ENCODE measurements at places on chromosomes 3 and 15.
A peak's percentile ranks its signal among the peaks of the same experiment; 100 is the strongest.

DNA sequence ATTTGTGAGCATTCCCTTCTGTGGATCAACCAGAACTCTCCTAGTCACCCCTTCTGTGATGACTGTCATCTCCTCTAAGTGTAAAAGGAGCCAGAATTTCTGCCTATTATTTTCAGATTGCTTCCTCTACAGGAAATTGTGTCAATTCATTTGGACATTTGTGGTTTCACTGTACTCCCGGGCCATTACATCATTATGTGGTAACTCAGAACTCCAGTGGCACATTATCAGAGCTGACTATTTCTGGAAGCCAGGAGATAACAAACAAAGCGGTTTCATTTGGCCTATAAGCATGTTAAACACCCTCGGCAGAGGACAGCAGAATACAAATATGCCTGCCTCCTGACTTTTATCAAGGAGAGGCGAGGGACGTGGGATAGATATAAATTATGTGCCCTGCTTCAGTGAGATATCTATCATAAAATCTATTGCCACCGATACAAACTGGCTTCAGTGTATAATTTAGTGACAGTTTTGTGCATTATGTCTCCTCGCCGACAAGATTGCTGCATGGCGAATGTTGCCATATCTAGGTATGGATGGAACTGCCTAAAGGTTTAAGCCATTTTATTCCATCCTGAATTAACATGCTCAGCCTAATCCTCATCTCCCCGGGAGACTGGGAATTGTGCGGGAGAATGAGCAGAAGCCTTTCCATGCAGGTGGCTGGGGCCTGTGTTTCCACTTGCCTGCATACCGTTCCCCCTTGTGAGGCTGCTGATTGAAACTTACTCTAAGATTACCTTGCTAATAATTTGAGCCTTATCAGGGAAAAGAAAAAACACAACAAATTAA, 193.4 kb upstream of the SEMA6D start:
- DNase-seq = no peak

- DNase-seq = no peak
Measured at GRCh38 chr3:186923241-186923640, 7.1 kb upstream of the ST6GAL1 start.

DNA sequence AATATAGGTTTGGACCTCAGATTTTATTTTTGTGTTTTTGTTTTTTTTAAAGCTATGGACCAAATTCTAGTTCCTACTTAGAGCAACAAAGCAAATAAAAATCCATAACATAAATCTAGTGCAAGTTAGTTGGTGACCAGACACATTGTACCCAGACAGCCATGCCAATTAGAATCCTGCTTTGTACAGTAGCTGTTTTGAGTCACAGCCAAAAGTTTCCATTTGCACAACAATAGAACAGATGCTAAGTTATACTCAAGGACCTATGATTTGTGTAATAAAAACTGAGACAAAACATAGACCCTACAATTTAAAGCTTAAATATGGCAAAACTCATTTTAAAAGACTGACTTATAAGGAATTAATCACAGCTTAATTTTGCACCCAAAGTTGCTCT, 513.1 kb upstream of the CBLB start:
- DNase-seq = no peak

DNA sequence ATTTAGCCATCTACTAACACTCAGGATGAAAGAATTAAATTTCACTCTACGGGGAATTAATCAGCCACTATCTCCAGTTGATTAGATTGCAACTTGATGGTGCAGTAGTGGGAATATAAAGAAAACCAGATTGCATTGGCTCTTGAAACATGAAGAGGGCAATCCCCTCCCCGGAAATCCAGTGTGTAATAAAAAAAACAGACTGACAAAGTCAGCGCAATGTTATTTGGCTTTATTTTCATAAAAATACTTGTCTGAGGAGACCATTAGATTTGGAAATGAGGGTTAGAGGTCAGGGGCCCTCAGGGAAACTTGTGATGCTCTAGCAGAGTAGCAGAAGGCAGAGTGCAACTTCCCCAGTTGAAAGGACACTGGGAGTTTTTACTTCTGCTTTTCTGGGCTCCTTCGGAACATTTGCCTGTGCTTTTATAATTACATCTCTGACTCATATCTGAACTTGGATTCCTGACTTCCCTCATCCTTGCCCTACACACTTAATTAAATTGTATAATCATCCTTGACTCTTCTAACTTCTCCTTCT, 326.8 kb downstream of the TUSC7 start:
- no peak for DNase-seq

GRCh38 chr3:128112357-128112968, 11.1 kb downstream of the RUVBL1 start:
- no peak for DNase-seq

- DNase-seq = no peak
Measured at GRCh38 chr3:116667791-116668190, 41.8 kb upstream of the TUSC7 start.

GRCh38 chr15:28881600-28881999, 4.2 kb upstream of the APBA2 start:
- no peak for DNase-seq

DNA sequence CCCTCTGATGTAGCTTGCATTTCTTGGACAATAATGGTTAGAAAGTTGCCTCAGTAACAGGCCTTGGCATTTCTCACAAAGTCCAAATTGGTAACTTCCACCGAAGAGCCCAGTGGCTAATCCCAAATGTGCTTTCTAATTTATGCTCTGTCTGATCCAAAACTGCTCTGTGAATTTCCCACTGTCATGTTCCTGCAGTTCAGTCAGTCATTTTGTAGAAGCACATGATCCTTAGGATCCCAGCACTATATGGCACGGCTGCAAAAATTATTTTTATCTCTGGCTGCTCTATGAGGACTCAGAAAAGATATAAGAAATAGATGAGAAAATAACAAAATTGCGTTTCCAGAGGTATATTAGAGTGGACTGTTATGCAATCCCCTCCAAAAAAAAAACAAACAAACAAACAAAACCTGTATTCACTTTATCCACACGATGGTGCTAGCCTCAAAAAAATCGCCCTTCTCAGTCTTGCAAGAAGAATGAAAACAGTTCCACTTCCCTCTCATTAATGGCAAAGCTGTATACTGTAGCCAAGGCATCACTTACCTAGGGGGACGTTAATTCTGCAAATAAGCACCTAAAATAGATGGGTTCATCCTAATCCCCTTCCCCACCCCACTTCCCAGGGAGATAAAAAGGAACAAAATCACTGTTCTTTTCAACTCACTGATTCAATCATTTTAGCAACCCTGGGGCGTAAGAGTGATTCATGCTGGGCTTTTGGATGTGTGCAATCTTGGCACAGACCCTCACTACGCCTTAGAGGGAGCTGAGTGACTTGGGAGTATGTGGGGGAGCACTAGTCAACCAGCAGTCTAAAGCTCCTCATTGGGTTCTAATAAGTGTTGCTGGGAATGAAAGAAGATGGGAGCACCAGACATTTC, 61.3 kb downstream of the TMCO5A start:
- no peak for DNase-seq

DNA sequence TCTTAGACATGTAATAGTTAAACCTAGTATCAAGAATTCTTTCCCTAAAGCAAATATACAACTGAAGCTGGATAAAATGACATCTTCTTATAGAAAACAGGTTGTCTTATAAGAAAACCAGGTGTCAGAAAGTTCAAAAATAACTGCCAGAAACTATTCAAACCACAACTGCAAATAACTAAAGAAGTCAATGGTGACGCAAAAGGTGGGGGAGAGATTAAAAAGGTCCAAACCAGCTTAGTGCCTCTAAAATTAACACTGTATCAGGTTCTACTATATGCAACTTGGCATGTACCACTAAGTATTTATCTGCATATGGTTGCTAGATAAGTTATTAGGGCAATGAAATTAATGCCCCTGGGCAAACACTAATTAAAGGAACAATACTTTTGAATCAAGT, 136.8 kb downstream of the TBL1XR1 start:
- DNase-seq = no peak

DNA sequence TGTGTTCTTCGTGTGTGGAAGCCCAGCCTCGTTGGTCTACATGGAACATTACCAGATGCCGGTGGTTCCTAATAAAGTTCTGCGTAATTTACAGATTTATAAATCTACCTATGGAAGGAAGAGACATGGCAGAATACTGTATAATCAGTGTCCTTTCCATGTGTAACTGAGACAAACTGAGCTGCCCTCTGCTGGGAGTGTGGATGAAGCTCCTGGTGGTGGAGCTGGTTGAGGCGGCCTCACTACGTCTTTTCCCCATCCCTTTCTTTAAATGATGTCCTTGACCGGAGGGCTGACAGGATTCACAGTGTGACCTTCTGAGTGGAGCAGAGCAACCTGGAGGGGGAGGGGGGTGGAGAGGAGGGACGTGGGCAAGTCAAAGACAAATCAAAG, 267.0 kb upstream of the CHRM5 start:
- DNase-seq = no peak

- DNase-seq = peak; percentile 60
Measured at GRCh38 chr15:77634266-77634962, 1.7 kb upstream of the LINGO1 start.

- DNase-seq = no peak
Measured at GRCh38 chr15:45199136-45199810, 11.5 kb upstream of the SHF start.

DNA sequence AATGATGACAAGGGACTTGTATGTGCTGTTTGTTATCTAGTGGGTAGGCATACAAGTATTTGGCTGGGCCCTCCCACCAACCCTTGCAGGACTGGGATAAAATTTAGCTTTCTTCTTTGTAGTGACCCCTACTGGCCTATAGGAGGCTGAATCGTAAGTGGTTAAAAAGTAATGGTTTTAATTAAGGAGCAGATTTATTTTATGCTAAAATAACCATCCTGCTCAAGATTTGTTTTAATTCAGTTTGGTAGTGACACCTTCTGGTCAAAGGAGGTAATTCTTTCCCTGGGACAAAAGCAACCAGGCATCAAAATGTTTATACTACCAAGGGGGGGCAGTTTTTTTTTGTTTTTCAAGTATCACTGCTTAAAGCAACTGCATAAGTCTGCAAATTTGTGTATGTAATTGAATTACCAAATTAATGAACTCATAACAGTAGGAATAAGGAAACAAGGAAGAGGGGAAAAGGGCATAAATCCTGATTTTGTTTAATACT, 70.7 kb downstream of the TOP2B start:
- no peak for DNase-seq

DNA sequence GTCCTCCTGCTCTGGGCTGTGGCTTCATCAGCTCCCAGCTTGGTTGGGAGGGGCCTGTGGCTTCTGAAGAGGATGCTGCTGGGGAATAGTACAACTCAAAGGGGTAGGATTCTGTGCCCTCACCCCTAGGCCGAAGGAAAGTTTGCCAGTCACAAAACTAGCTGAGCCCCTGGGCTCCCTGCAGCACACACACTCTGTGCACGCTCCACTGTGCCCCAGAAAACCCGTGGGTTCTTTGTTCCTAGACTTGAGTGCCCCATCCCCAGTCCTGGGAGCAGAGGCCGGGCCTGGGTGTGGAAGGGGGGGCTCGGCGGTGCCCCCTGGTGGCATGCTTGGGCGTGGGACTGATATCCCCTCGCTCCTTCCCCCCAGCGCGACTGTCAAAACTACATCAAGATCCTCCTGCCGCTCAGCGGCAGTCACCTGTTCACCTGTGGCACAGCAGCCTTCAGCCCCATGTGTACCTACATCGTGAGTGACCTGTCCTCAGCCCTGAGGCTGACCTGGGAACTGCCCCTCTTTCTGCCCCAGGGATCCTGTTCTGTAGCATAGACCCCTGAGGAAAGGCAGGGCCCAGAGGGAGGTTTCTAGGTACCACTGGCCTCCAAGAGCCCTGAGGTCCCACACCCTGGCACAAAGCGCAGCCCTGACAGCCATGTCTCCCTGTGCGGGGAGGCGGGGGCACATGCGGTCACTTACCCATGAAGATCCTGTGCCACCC, 14.2 kb downstream of the CIB1 start:
- DNase-seq = no peak

- DNase-seq = no peak
Measured at GRCh38 chr3:126101521-126101982, 17.6 kb upstream of the SLC41A3 start.

DNA sequence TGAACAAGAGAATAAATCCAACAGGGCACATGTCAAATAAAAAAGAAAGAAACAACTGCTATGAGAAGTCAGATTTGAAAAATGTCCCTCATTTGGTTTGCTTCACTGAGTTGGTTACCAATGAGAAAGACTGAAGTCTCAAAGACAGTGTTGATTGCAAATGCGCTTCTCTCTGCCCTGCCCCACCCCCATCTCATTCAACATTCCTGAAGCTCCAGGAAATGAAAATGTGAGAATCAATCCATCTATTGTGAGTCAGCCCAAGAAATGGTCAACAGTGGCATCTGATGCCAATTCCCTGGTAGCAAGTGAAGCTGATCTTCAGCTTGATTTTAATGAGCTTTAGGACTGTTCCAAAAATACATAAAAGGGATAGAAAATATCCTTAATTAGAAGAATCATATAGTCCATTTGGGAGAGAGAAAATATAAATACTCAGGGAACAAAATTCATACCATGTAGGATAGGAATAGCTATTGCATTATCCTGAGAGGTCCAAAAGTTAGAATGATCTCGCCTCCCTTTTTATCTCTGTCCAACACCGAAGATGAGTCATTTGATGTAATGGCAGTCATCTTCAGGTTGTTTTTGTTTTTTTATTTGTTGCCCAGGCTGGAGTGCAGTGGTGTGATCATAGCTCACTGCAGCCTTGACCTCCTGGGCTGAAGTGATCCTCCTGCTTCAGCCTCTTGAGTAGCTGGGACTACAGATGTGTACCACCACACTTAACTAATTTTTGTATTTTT, 200.3 kb upstream of the UMPS start:
- DNase-seq = no peak

DNA sequence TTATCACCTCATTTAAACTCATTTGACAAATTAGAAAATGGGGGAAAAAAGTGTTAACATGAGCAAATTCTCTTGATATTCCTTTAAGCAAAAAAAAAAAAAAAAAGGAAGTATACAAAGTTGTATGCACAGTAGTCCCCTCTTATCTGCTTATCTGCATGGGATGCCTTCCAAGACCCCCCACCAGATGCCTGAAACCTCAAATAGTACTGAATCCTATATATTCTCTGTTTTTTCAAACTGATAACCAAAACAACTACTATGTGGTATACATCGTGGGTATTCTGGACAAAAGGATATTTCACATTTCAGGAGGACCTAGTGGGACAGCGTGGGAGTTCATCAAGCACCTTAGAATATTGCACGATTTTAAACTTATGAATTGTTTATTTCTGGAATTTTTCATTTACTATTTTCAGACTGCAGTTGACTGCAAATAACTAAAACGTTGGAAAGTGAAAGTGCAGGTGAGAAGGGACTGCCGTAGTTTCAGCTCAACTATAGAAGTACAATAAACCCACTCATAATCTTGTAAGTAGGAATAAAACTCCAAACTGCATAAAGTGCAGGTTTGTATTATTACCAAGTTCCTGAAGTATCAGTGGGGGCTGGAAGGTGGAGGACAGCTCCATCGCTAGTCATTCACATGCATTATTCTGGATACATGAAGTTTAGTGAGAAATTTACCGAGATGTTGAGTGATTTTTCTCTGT, 43.6 kb upstream of the PLCL2 start:
- DNase-seq = no peak

- DNase-seq = peak; percentile 71
Measured at GRCh38 chr15:63945007-63945788, 101.1 kb downstream of the DAPK2 start.

Data from right lobe of liver (tissue), 6 donors.